ENCODE measurements at places on chromosomes 6 and 20. TPM values are rescaled to one million over a fixed set of nuclear protein-coding genes. Genes with fewer than 3 reads are reported as not detected.

MUC21 gene
- total RNA-seq: 0.69 TPM

PSMG4 gene
- total RNA-seq: 19.9 TPM

FAM217A gene
- total RNA-seq: 2.0 TPM

ENPP1 gene
- 6.0 TPM for total RNA-seq

PLG gene
- total RNA-seq: 9.6 TPM

PRRC2A gene
- 130 TPM for total RNA-seq

HNF4A gene
- total RNA-seq: 0.31 TPM

HTR1E gene
- total RNA-seq: 0.24 TPM

WFDC10B gene
- total RNA-seq: not detected

CST4 gene
- total RNA-seq: not detected

CNR1 gene
- 127 TPM for total RNA-seq

MMP24 gene
- total RNA-seq: 22.8 TPM

MLIP gene
- total RNA-seq: 0.52 TPM

FAM83B gene
- total RNA-seq: not detected

VWA7 gene
- total RNA-seq: 0.68 TPM

ARFGEF3 gene
- 12.4 TPM for total RNA-seq

COL21A1 gene
- 0.05 TPM for total RNA-seq

BEND3 gene
- 4.2 TPM for total RNA-seq

POU5F1 gene
- 12,640 TPM for total RNA-seq

DEFB124 gene
- not detected for total RNA-seq

SFTA2 gene
- total RNA-seq: 1.4 TPM

LY6G6D gene
- not detected for total RNA-seq

TMEM244 gene
- total RNA-seq: not detected

SRSF12 gene
- 1.7 TPM for total RNA-seq

BMP6 gene
- 13.4 TPM for total RNA-seq

MUCL3 gene
- total RNA-seq: not detected

QRSL1 gene
- 9.6 TPM for total RNA-seq

TGM6 gene
- total RNA-seq: not detected
